ENCODE measurements at places on chromosomes 5 and 9.

DNA sequence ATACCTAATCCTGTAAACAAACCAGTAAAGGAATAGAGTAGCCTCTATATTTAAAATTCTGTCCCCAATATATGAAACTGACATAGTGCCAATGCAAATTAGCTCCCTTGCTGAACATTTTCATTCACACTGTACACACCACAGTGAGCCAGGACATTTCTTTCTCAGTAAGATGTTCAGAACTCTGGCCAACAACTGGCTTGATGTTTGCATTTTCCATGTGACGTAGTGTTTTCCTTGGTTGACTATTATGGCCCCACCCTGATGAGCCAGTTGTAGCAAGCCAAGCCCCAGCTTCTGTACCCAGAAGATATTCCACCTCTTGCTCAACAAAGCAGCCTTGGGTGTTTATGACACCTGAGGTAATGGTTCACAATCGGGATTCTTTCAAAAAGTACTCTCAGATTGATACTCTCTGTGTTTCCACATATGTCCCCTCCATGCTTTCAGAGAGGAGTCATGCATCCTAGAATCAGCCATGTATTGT lies 17.7 kb upstream of the ANXA1 start:
- no peak for DNase-seq

- DNase-seq: no peak
These were observed 437.8 kb downstream of the ARHGEF28 start for GRCh38 chr5:74063821-74064220.

DNA sequence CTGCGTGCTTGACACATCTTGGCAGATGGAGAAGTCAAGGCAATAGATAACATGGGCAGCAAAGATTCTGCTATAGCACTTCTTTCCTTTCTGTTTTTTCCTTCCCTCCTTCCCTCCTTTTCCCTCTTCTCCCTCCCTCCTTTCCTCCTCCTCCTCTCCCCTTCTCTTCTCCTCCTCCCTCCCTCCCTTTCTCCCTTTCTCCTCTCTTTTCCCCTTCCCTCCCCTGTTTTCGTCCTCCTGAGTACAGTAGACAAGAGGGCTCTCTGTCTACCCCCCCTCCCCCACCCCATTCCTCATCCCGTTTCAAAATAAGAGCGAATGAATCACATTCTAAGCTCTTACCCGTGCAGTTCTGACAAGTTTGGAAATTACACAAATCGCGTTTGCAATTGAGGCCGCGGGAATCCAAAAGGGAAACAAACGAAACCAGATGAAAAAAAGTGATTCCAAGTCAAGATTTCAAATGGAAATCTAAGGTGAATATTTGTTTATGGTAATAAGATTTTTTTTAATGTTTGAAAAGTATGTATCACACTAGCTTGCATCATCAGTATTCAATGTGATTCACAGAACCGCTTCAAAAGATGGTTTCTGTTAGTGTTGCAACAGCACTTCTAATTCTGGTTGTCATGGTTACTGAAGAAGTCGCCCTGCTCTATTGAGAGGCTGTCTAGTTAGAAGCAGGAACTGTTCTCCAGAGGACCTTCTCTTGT lies 1.3 kb downstream of the NIM1K start:
- DNase-seq: peak; percentile 15

GRCh38 chr5:160213537-160213936 lies 15.8 kb upstream of the FABP6 start:
- DNase-seq: peak; percentile 32

DNA sequence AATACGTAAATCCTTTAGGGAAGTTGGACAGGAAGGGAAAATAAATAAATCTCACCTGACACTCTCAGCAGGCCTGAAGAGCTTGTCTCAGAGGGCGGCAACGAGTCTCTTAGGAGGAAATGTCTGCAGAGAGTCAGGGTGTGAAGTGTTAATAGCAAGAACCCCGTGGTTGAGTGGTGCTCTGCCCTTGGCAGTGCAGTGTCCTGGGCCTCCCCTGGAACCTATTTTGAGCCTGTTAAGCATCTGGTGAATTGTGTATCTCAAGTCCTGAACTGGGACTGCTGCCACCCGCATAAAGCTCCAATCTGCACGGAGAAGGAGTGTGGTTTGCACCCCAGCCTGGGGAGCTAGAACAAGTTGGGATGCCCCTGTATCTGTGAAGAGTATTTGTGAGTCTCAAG lies 211.8 kb downstream of the GOLPH3 start:
- no peak for DNase-seq

- DNase-seq: no peak
These were observed 453.2 kb downstream of the CDH18 start for GRCh38 chr5:19534751-19535150.

DNA sequence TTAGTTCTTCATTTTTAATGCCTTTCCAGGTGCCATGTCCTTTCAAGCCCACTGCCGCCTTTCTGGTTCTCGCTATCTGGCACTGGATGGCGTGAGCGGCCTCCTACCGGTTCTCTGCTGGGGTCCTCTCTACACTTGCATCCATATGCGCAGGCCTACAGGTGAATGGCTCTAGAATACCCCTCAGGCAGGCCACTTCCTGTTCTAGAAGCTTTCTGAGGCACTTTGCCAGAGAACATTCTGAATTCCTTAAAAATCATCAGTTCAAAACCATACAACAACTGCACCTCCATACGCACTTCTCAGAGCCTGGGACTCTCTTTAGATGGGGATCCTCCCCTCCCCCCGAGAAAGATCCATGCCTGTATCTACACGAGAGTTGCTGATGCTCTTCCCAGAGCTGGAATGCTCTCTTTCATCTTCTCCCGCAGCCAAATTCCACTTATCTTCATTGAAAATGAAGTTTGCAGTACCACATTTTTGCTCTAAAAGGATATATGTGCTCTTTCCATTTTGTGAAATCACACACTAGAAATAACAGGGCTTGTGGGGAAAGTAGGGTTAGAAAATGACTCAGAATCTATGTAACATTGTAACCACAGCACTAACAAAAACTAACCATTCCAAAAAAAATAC lies 1.4 kb upstream of the LHFPL2 start:
- peak; percentile 49 for DNase-seq

DNA sequence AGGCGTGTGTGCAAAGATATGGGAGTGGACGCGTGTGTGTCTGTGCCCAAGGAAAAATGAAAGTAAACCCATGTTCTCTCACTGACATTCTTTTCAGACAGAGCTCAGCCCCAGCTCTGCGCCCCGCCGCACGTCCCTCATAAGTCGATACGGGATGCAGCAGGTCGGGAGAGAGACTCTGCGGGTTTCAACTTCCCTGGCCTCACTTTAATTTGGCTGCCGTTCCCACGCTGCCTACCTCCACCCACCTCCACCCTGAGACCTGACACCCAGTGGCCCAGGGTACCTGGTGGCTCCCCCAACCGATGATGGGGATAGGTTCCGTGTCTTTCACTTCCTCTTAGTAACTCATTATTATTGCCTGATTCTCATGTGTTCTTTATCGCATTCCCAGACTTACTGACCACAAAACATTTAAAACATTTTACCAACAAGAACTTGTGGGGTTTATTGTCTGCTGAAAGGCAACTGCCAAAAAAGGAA lies 19.4 kb downstream of the LHX2 start:
- DNase-seq: no peak
